Esophagus squamous epithelium (tissue), 5 donors: ENCODE measurements at places on chromosomes 13 and 19.

- H3K27ac ChIP-seq = no peak overlapping the region
- H3K27me3 ChIP-seq = no peaks in the 10 kb centered on the region
- no peaks in the 10 kb centered on the region for H3K4me1 ChIP-seq
- H3K4me3 ChIP-seq = no peak overlapping the region
Observed at GRCh38 chr19:7247155-7247554, 47.1 kb downstream of the INSR start.

- H3K4me3 ChIP-seq = peak overlapping the region; percentile 60
- H3K27me3 ChIP-seq = no peaks in the 10 kb centered on the region
- H3K36me3 ChIP-seq = no peaks in the 10 kb centered on the region
- peaks cover 9% of the 10 kb centered on the region for H3K4me1 ChIP-seq
- no peak for DNase-seq
Observed at GRCh38 chr13:20127562-20128458, 33.0 kb downstream of the GJA3 start.

DNA sequence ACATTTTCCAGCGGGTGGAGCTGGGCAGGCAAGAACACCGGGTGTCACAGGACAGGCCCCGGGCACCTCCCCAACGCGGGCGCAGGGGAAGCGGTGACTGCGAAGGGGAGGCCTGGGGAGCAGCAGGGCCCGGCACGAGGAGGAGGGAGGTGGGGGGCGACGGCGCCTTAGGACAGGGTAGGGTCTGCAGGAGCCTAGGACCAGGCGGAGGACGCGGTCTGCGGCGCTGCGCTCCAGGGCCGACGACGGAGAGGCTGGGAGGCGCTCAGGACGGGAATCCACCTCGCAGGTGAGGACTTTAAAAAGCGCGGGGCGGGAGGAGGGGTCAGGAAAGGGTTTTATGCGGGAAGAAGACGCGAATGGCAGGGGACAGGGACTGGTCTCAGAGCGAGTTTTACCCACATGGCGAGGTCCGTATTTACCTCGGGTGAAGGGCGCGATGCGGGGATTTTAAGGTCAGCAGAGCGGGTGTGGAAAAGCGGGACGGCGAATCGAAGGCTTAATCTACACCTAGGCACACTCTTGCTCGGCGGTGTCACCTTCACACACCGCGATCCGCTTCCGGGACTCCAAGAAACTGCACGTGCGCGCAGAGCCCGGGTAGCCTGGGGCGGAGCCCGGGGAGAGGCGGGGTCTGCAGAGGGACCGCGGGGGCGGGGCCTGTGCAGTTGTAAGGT is 13.5 kb downstream of the ERVV-2 start:
- no peaks in the 10 kb centered on the region for H3K27me3 ChIP-seq
- no peaks in the 10 kb centered on the region for H3K36me3 ChIP-seq
- H3K4me3 ChIP-seq = no peak overlapping the region
- no peak for DNase-seq

- H3K36me3 ChIP-seq = peaks cover 26% of the 10 kb centered on the region
- H3K27me3 ChIP-seq = no peaks in the 10 kb centered on the region
Observed at GRCh38 chr19:39823686-39824085, 10.3 kb downstream of the DYRK1B start.

GRCh38 chr13:46679369-46680120 is 117.4 kb downstream of the ESD start:
- peak overlapping the region; percentile 56 for H3K4me3 ChIP-seq
- no peaks in the 10 kb centered on the region for H3K4me1 ChIP-seq
- H3K27ac ChIP-seq = peak overlapping the region; percentile 81

- H3K36me3 ChIP-seq = peaks cover 51% of the 10 kb centered on the region
- no peak for DNase-seq
- peaks cover 62% of the 10 kb centered on the region for H3K4me1 ChIP-seq
- H3K4me3 ChIP-seq = peak overlapping the region; percentile 27
- peak overlapping the region; percentile 92 for H3K27ac ChIP-seq
- H3K27me3 ChIP-seq = no peaks in the 10 kb centered on the region
Observed at GRCh38 chr19:6744381-6745301, 5.2 kb downstream of the TRIP10 start.

- H3K27me3 ChIP-seq = no peaks in the 10 kb centered on the region
- H3K4me3 ChIP-seq = no peak overlapping the region
Observed at GRCh38 chr19:50906217-50906616, 5.0 kb downstream of the KLK4 start.

GRCh38 chr19:2255112-2255845 is 938 bp downstream of the JSRP1 start:
- peaks cover 33% of the 10 kb centered on the region for H3K4me1 ChIP-seq
- no peak for DNase-seq
- H3K4me3 ChIP-seq = no peak overlapping the region
- no peaks in the 10 kb centered on the region for H3K36me3 ChIP-seq
- H3K27ac ChIP-seq = no peak overlapping the region
